Left ventricle myocardium inferior (tissue), 1 donor: ENCODE measurements at places on chromosomes 13 and 19. TPM values are rescaled to one million over a fixed set of nuclear protein-coding genes. Genes with fewer than 3 reads are reported as not detected.
A peak's percentile ranks its signal among the peaks of the same experiment; 100 is the strongest.

LILRB4 gene
- 4.0 TPM for total RNA-seq

RYR1 gene
- 0.74 TPM for total RNA-seq

UNC13A gene
- 0.05 TPM for total RNA-seq

ADGRE2 gene
- 0.63 TPM for total RNA-seq

DNA sequence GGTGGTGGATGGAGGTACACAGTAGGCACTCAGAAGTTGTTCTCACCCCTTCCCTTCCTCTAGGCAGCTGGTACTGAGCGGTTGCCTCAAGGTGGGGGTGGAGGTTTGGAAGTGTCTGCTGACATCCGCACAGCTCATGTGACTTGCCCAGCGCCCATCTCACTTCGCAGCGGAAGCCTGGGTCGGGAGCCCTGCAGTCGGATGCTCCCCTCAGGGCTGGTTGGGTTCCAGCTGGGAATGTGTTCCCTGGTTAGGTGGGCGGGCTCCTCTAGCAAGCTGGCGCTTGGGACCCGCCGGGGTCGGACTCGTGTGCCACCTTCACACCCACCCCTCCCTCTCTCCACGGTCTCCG is 10.2 kb downstream of the PPP1R37 start:
- DNase-seq, result peak; percentile 29

- no peak for DNase-seq
Observed at GRCh38 chr19:2495651-2496316, 19.9 kb downstream of the GADD45B start.

DNA sequence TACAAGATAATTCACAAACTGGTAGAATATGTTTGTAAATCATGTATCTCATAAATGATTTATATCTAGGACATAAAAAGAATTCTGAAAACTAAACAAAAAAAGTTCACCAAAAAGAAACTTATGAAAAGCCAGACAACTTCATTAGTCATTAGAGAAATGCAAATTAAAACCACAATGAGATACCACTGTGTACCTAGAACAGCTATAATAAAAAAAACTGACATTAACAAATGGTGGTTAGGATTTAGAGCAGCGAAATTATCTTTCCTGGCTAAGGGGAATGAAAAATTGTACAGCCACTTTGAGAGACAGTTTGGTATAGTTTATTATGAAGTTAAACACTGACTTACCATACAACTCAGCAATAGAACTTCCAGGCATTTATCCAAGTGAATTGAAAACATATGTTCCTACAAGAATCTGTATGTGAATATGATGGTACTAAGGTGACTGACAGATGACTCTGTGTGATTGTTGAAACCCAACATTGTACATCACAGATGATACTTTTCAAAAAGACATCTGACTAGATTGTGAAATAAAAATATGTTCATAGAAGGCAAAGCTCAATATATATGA is 41.8 kb downstream of the UGGT2 start:
- no peak for DNase-seq

GRCh38 chr19:19602136-19602712 is 16.3 kb downstream of the PBX4 start:
- DNase-seq, result no peak

GRCh38 chr13:20431080-20431479 is 94.6 kb downstream of the CRYL1 start:
- no peak for DNase-seq

- DNase-seq, result no peak
Observed at GRCh38 chr13:84086847-84087162, 204.5 kb upstream of the SLITRK1 start.

- DNase-seq, result no peak
Observed at GRCh38 chr13:48624858-48625257, 28.9 kb upstream of the CYSLTR2 start.

DNA sequence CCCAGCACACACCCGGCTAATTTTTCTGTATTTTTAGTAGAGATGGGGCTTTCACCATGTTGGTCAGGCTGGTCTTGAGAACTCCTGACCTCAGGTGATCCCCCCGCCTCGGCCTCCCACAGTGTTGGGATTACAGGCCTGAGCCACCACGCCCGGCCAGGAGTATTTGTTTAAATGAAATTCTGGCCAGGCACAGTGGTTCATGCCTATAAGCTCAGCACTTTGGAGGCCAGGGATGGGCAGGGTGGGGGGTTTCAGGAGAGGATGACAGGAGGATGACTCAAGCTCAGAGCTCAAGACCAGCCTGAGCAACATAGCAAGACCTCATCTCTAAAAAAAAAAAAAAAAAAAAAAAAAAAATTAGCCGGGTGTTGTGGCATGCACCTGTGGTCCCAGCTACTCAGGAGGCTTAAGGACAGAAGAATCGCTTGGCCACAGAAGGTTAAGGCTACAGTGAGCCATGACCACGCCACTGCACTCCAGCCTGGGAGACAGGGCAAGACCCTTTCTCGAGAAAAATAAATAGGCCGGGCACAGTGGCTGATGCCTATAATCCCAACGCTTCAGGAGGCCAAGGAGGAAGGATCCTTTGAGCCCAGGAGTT is 8.2 kb upstream of the DHDH start:
- DNase-seq, result no peak

- DNase-seq, result peak; percentile 88
Observed at GRCh38 chr19:53192771-53193534, at the start of gene ZNF665. ZNF665 (minus strand) TSS chr19:53193358; CDS start chr19:53182898, 10,460 bp downstream.

DNA sequence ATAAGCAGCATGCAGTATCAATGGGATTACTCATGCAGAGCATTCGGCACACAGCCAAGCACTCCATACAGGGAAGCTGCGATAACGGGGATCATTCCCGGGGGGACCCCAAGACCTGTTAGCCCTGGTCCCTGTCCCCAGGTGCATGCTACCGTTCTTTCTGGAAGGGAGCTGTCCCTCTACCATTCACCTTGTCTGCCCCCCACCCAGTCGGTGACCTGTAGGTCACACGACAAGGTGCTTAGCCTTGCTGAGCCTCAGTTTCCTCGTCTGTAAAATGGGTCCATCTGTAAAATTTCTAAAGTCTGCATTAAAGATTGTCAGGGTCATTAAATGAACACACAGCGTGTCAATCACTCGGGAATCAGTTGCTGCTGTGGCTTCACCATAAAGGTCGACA is 6.8 kb upstream of the ACP7 start:
- DNase-seq, result no peak

DNA sequence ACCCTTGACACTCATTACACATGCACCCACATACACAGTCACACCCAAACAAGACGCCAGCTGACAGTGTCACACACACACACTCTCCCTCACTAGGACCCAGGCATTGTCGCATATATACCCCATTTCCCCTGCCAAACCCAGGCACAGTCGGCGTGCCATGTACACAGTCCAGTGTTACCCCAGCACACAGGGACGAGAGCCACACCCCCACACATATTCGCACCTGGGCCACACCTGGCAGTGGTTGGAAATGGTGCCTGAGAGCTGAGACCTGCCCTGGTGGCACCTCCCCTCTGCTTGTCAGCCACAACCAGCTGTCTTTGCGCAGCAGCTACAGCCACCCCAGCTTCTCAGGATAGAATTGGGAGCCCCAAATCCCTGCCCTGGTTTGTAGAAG is 9.0 kb downstream of the NFIX start:
- DNase-seq, result no peak

GRCh38 chr13:29448174-29448573 is 147.3 kb downstream of the SLC7A1 start:
- DNase-seq, result no peak

DNA sequence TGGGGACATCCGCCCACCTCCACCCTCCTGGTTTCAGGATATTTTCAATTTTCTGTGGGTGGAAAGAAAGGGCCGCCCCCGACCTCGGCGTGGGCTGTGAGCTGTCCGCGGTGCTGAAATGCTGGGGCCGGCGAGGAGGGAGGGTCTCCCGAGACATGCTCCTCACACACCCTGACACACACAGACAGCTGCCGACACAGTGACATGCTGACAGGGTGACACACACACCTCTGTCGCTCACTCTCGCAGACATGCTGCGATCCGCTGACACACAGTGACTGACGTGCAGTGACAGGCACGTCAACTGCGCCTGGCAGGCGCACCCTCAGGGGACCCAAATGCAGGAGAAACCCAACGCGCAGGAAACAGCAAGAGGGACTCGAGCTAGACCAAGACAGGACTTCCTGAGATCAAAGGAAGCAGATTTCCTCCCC is 25.1 kb upstream of the MEIS3 start:
- DNase-seq, result no peak

GRCh38 chr13:43285933-43286597 is 262.7 kb downstream of the DNAJC15 start:
- no peak for DNase-seq

DNA sequence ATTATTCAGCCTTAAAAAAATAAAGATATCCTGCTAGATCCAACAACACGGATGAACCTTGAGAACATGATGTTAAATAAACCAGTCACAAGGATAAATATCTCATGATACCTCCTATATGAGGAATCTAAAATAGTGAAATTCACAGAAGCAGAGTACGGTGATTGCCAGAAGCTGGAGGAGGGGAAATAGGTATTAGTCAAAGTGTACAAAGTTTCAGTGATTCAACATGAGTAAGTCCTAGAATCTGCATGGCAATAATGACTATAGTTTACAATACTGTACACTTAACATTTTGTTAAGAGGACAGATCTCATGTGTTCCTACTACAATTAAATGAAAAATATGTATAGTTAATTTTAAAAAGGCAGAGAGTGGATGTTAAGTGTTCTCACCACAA is 206.6 kb upstream of the SLC10A2 start:
- no peak for DNase-seq

DNA sequence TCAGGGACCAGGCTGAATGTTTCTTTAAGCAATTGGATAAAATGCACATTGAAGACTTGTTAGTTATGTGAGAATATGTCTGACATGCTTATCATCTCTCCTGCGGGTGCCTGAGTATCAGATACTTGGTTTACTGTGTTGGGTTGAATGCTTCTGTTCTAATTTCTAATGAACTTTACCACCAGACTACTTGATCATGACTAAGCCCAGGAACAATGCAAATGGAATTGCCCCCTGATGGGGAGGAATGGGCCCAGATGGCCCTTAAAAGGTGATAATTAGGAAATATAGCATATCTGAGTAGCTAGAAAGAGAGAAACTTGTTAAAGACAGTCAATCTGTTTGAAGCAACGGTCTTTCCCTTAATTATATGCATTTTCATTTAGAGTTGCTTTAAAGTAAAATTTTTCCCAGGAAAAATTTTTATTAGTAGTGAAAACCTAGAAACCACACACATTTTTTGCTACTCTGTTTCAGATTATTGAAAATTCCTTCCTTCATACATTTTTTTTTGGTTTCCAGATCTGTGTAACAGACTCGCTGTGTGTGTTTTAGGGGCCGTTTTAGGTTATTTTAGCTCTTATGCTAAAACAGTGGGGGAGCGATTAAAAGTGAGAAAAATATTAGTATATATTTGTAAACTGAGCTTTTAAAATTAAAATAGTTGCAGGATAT is 186.6 kb downstream of the TM9SF2 start:
- no peak for DNase-seq

DNA sequence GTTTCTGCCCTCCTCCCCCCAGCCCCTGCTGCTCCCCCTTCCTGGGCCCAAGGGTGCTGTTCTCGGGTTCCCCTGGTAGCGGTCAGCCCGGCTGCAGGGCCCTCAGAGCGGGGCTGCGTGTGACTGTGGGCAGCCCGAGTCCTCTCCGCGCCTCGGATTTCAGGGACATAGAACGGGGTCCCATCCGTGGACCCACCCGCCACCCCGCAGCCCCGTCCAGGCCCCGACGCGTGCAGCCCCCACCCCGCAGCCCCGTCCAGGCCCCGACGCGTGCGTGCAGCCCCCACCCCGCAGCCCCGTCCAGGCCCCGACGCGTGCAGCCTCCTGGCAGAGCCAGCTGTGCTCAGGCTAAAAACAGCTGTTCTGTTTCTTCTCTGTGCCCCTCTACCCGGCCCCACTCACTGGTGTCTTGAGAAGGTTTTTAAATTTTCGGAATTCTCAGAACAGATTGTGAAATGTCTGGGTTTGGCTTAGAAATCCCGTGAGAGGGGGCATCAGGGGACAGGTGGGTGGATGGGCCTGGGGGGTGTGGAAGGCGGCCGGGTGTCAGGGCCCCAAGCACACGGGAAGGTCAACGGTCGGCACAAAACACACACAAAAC is 5.5 kb upstream of the PRTN3 start:
- no peak for DNase-seq

DNA sequence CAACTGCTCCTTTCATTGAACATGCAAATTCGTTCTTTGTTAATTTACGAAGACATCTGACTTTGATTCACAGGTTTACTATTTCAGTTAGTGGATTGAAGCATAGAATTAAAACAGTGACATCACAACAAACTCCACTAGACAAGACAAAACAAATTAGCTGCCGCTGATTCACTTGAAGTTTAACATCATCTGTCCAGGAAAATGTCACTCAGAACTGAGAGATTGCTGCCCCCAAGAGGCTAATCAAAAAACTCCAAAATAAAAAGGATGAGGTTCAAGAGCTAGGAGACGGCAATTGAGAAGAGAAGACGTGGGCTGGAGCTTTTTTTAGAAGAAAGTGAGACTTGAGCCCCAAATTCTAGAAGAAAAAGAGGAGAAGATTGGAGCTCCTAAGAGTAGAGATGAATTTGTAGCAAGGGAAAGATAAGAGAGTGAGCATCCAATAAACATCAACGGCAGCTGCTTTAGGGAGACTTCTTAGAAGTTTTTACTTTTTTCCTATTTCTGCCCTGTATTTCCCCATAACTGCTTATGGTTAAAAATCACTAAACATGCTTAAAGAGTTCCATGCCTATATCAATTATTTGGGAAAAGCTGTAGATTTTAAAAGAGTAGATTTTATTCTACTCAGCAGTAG is 40.8 kb upstream of the TPP2 start:
- no peak for DNase-seq
